ENCODE measurements at places on chromosomes 7 and 10.
A peak's percentile ranks its signal among the peaks of the same experiment; 100 is the strongest.

DNA sequence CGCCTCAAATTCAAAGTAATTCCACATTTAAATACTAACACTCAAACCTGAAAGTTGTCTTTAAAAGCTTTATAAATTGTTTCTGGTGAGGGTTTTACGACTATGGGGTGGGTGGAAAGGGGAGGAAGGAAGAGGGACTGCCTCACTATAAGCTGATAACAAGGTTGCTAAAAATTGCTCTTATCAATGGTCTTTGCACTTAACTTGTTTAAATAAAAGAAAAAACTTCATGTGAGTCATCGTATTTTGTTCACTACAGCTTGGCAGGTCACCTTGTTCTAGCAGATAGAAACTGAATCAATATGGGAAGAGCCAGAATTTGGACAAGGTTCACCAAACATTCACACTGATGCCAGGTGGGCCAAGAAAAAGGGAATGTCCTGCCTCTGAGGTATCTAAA lies 129.2 kb downstream of the TES start:
- no peak for DNase-seq

DNA sequence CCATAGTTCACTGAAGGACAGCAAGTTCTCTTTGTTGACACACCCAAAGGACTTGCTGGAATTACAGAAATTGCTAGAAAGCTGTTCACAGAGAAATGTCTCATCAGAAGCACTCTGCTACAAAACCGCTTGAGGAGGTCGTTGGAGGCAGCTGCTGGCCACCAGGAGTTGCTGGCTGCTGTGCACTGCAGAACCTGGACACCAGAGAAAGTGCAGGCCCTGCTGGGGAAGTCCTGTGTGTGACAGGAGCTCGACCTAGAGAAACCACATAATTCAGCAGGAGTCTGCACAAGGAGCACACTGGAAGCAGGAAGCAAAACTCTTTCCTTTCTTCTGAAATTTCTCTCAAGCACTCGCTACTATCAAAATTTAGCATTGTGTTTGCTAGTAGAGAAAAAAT lies 461.5 kb upstream of the GHITM start:
- DNase-seq, result no peak

DNA sequence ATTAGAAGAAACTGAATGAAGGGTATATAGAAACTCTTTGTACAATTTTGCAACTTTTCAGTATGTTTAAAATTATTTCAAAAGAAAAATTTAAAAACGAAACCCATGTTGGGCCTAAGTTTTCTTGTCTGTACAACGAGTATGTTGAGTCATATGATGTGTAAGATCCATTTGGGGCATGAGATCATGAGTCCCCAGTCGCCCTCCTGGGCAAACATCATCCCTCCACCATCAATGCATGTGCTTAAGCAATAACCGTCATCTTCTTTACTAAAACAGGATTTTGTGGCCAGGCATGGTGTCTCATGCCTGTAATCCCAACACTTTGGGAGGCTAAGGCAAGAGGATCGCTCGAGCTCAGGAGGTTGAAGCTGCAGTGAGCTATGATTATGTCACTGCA lies 54.2 kb upstream of the CDCA7L start:
- DNase-seq, result no peak

GRCh38 chr10:10772411-10772810 lies 245.3 kb upstream of the CELF2 start:
- no peak for DNase-seq

GRCh38 chr10:22690158-22690557 lies 24.2 kb downstream of the PIP4K2A start:
- DNase-seq, result no peak

DNA sequence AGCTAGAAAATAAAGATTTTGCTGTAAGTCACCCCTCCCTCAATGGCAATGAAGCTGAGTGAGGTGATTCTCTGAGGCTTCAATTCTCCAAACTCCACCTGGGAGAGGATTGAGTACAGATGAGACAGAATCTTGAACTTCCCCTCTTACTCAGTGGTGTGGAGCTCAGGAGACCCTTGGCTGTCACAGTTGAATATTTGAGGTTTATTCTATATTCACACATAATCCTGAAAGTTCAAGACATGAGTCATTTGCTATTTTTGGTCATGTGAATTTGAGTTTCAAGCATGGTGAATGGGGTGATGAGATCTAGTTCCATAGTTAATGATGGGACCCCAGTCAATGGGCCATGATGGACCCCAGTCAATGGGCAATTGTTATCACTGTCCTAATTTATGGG lies 13.9 kb upstream of the TECTB start:
- no peak for DNase-seq

- DNase-seq, result no peak
These were observed 12.0 kb upstream of the UBE2D1 start for GRCh38 chr10:58322835-58323209.

DNA sequence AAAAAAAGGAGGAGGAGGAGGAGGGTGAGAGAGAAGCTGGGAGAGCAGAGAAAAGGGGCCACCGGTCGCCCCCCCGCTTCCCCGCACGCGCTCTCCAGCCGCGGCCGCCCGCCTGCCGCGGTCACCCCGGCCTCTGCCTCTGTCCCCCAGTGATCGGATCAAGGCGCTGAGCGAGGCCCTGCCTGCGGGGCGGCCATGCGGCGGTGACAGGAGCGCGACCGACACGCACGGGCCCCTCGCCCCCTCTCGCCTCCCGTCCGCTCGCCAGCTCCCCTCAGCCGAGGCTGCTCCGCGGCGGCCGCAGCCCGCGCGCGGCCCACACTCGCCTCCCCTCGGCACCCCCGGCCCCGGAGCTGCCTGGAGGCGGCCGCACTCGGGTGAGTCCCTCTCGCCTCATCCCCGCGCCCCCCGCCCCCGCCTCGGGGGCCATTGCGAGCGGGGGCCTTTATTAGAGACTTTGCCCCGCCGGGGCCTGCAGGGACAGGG lies at the start of gene GTF2I:
Gene GTF2I, plus strand, starts transcription at position 27 of the 486 bp plus-strand sequence. CDS start 31,411 bp downstream, outside the sequence.
- DNase-seq, result peak; percentile 27

DNA sequence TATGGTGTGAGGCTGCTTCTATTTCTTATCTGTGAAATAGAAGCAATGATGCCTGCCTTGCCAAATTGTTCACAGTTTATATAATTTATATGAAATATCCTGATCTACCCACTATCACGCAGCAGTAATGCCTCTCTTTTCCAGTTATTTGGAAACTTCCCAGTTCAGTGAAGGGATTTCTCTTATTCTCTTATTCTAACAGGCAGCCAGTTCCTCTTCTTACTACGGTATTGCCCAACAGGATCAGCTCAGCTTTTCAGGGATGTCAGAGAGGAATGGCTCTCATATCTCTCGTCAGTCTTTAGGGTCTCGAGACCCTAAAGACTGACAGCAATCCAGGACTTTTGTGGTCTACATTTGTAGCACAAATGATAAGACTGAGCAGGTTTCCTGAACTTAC lies 215.6 kb downstream of the CREB5 start:
- DNase-seq, result no peak

GRCh38 chr10:125149036-125149679 lies 11.2 kb downstream of the CTBP2 start:
- no peak for DNase-seq

DNA sequence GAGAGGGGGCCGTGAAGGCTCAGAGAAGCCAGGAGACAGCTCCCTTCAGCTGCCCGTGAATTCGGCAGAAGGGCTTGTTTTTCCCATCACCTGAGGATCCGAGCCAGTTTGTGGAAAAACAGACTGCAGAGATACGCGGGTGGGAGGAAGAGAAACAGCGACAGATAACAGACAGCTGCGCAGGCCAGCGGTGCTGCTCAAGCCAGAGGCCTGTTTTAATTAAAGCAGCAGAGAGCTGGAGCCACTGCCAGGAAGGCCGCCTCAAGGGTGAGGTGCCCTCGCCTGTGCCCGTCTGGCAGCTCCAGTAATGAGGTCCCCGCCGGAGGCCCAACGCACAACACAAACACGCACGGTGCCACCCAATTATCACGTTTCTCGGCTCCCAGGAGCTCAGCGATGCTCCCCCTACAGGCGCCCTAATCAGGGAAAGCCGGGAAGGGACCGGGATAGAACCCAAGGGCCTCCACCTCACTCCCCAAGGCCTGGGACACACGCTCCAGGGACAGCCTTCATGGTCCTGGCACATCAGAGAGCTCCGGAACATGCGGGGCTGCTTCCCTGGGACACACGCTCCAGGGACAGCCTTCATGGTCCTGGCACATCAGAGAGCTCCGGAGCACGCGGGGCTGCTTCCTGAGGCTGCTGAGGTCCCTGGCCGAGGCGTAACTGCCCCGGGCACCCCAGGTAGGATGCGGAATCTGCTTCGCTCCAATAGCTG lies 60.6 kb upstream of the DNAAF5 start:
- no peak for DNase-seq

- no peak for DNase-seq
These were observed 14.2 kb upstream of the NMT2 start for GRCh38 chr10:15182540-15183207.

DNA sequence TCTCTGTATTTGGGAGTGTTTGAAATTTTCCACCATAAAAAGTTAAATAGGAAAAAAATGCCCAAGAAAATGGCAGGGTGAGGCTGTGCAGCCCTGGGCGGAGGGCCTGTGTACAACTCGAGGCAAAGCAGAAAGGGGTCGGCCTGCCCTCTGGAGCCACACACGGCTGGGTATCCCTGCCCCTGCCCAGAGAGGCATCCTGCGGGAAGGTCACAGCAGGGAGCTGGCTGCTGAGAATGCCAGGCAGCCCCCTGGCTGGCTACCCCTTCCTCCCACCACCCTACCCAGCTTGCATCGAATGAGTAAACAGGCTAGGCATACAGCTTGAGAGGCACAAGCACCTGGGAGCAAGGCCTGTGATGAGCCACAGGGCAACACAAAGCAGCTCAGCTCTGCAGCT lies 46.1 kb downstream of the CAMK2B start:
- DNase-seq, result no peak

DNA sequence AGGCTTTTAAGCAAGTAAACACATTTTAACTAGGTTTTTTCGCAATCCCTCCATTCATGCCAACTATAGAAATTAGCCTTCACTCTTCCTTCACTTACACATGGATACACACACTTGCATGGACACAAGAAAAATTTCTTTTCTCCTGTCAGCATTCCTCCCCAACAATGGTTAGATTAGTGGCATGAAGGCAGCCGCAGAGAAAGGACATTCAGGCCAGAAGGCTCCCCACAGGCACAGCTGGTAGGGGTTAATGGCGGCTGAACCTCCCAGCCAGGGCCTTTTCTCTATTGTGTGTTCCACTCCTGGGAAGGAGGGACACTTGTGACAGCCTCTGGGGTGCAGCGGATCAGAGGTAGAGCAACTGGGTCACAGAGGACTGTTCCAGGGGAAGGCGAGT lies 255.0 kb upstream of the SP8 start:
- DNase-seq, result no peak

- DNase-seq, result no peak
These were observed 88.7 kb downstream of the TMEM168 start for GRCh38 chr7:112701456-112701855.

DNA sequence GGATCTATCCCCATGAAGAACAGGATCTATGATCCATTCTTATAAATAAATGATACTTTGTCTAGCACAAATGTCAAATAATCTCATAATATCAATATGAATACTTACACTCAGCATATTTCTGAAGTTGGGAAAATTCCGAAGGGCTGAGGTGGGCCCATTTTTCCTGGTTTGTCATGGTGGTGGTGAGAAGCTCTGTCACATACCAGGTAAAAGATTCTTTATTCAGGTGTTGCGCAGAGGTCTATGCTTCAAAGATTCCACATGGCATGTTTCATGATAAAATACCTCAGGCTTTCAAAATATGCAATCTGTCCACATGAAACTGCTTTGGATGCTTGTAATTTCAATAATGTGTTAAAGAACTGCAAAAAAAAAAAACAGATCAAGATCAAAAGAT lies 61.5 kb downstream of the DGKB start:
- DNase-seq, result no peak

DNA sequence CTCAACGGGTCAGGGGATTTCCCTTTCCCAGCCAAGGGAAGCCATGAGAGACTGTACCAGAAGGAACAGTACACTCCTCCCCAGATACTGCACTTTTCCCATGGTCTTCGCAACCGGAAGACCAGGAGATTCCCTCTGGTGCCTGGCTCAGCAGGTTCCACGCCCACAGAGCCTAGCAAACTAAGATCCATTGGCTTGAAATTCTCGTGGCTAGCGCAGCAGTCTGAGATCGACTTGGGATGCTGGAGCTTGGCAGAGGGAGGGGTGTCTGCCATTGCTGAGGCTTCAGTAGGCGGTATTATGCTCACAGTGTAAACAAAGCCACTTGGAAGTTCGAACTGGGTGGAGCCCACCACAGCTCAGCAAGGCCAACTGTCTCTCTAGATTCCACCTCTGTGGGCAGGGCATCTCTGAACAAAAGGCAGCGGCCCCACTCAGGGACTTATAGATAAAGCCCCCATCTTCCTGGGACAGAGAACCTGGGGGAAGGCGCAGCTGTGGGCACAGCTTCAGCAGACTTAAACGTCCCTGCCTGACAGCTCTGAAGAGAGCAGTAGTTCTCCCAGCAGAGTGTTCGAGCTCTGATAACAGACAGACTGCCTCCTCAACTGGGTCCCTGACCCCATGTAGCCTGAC lies 29.6 kb downstream of the SLC16A12 start:
- no peak for DNase-seq

DNA sequence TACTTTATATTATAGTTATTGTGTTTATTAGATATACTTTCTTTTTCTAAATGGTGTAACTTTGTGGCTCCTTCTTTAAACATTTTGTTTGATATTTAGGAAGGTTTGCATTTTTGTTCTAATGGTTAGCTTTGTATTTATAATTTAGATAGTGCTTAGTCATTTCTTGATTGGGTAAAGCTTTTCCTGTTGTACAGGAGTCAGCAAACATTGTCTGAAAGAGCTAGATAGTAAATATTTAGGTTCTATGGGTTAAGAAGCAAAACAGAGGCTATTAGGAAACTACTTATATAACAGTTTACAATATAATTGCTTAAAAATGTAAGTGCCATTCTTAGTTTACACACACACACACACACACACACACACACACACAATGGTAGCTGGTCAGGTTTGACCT lies 70.6 kb upstream of the CCDC6 start:
- no peak for DNase-seq

- DNase-seq, result no peak
These were observed 8.3 kb downstream of the RABGEF1 start for GRCh38 chr7:66748791-66749190.

GRCh38 chr10:114698271-114699061 lies 40.4 kb upstream of the ABLIM1 start:
- no peak for DNase-seq

DNA sequence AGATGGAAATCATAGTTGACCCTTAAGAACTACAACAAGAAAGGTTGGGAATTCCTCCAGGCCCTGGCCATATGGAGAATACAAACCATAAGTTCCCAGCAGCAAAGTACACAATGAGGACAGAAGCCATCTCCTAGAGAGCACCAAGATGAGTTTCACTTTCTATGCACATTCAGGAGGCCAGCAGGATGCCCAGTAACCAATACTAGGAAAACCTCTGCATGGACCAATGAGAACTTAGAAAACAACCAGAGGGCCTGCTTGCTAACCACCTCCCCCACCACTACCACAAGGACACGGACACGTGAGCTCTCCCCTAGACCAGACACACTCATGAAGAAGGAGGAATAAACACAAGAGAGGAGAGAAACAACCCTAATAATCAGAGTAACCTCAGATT lies 56.3 kb downstream of the IFIT5 start:
- DNase-seq, result no peak

GRCh38 chr7:148982654-148983199 lies 45.6 kb downstream of the PDIA4 start:
- no peak for DNase-seq

Measured in activated gamma-delta T cell treated with anti-CD3 and anti-CD28 coated beads, Interleukin-2, amount 50 U/mL, for 16 hours (primary cell).